ENCODE measurements at places on chromosomes 4 and X.

GRCh38 chr4:188400451-188400850 is 261.2 kb downstream of the TRIML1 start:
- peak; percentile 88 for DNase-seq

GRCh38 chrX:133847340-133847994 is 137.9 kb downstream of the GPC3 start:
- DNase-seq = no peak

- no peak for DNase-seq
Measured at GRCh38 chr4:53314252-53314651, 51.6 kb downstream of the SCFD2 start.

- DNase-seq = peak; percentile 44
Measured at GRCh38 chr4:100497791-100498190, 20.0 kb downstream of the EMCN start.

DNA sequence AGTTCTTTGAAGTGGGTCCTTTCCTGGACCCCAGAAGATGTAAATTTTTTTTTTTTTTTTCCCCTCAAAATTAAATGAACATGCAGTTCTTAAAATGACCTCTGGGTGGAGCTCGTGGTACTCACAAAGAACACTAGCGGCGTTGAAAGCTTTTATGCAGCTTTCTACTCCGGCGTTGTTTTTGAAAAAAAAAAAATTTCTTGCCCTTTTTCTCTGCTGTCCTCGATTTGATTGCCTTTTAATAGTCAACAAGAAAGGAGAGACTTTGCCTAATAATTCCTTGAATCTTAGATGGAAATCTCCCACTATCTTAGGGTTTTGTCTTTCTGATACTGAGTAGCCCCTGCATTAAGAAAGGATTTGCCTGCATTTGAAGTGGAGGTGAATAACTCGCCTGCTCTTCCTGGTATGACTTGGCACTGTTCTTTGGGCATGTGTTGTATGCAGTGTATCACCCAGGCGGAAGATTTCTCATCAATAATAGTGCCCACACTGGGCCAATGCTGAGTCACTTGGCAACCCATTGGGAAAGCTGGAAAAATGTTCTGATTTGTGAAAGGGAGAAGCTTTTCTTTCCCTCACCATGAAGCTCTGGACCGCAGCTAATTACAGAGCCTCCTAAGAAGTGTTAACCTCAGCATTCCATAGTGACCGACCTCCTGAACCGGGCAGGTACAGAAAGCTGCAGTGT is 104.0 kb downstream of the PHEX start:
- DNase-seq = peak; percentile 51

GRCh38 chrX:100070334-100070849 is 339.7 kb downstream of the PCDH19 start:
- DNase-seq = no peak

GRCh38 chr4:165514739-165515138 is 135.9 kb downstream of the CPE start:
- DNase-seq = no peak

All from fibroblast of skin of right biceps (primary cell).